ENCODE measurements at places on chromosomes 3 and 15.

DNA sequence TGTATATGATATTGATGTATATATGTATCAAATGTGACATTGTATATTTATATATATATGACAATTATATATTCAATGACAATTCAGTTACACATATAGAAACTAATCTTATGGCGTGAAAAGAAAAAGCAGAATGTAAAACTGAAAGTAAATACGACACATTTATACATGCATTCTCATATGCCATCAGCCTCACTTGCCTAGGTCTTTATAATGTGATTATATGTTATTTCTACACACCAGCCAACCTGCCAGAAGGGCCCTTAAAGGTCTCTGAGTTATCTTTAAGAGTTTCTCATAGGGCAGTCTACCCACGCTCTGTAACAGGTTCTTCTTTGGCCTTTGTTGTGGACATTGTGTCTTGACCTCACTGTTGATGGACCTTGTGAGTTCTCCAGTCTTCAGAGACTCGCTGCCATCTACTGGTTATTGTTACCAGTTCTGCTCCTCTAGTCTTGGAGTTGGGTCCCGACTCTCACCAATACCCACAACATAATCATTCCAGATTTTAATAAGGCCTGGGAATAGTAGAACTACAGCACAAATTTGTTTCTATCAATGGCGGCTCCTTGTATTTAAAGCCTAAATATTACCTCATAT is 371.5 kb upstream of the GOLIM4 start:
- DNase-seq, result peak; percentile 44

- DNase-seq, result no peak
These were observed 87.6 kb downstream of the PDCD6IP start for GRCh38 chr3:33886015-33886414.

GRCh38 chr15:89353991-89354390 is 19.4 kb upstream of the POLG start:
- no peak for DNase-seq

GRCh38 chr15:35674873-35675781 is 129.2 kb upstream of the DPH6 start:
- DNase-seq, result peak; percentile 45

- DNase-seq, result no peak
These were observed 39.4 kb downstream of the LEO1 start for GRCh38 chr15:51932161-51932560.
